Muscle of leg (tissue), 16 donors: ENCODE measurements at places on chromosomes 7 and 10. TPM values are rescaled to one million over a fixed set of nuclear protein-coding genes. Genes with fewer than 3 reads are reported as not detected.

GALNT17 gene
- 27.0 TPM for total RNA-seq

TMEM196 gene
- total RNA-seq, result 0.04 TPM

YWHAG gene
- total RNA-seq, result 35.9 TPM

TAS2R40 gene
- total RNA-seq, result not detected

NDUFB2 gene
- 270 TPM for total RNA-seq

UBE2D1 gene
- total RNA-seq, result 7.0 TPM
